NCI-H187 (cell line): ENCODE measurements at places on chromosomes 4 and X.

- no peak for DNase-seq
These were observed 71.3 kb upstream of the LDB2 start for GRCh38 chr4:16969696-16970135.

DNA sequence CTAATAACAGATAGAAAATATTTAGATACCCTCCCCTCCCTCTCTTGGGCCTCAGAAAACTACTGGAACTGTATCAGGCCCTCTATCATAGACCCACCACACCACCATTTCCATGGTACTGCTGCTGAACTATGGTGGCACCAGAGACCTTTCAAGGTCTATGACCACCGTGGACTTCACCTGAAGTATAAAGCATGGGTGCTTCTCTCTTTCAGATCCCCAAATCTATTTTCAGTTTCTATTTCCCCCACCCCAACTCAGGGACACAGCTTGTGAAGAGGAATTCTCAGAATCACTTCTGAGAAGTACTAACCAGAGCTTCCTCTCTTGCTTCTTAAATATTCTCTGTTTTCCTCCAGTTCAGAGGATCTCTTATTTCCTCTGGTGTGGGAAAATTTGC is 840.8 kb upstream of the HTR2C start:
- DNase-seq = no peak

GRCh38 chr4:118344801-118345200 is 8.0 kb downstream of the PRSS12 start:
- no peak for DNase-seq

GRCh38 chr4:15234116-15234855 is 193.5 kb upstream of the C1QTNF7 start:
- no peak for DNase-seq

DNA sequence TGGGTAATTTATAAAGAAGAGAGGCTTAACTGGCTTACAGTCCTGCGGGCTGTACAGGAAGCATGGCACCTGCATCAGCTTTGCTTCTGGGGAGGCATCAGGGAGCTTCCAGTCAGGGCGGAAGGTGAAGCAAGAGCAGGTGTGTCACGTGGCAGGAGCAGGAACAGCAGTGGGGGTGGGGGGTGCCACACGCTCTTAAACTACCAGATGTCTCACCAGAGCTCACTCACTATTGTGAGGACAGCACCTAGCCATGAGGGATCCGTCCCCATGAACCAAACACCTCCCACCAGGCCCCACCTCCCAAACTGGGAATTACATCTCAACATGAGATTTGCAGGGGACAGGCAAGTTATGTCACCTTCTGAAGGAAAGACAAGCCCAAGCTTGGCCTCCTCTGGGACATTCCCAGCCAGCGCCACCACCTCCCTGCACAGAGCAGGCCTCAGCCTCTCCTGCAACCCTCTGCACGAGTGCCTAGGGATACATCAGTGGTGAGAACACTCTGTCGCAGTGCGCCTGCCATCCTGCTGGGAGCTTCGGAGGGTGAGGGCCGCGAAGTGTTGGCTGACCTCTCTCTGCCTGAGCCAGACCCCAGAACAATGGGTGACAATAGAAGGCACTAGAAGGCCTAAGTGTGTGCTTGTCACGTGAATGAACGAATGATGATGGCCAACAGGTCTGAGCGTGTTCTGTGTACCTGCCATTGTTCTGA is 244.3 kb downstream of the EVC2 start:
- no peak for DNase-seq

DNA sequence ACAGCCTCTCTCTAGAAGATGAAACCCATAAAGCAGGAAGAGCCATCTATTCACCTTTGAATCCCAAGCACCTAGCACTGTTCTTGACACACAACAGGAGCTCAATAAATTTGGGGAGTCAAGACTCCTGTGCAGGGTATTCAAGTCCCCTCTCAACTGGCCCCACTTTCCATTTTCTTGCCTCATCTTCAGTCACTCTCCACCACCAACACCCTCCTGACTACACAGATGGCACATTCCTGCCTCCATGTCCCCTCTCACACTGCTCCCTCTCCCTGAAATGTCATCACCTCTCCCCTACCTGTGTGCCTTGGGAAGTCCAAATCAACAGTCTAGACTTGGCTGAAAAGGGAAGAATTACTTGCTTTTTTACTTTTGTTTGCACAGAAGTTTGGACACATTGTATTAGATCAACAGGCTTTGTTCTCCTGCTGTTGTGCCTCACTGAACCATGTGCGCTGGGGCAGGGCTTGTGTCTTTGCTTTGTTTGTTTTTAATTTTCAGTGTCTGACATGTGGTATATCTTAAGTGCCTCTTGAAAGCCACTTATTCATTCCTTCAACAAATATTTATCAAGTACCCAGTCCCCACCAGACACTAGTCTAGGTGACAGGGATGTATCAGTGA is 85.1 kb downstream of the APBB2 start:
- no peak for DNase-seq

- no peak for DNase-seq
These were observed 122.5 kb downstream of the PTTG2 start for GRCh38 chr4:38082424-38083385.

DNA sequence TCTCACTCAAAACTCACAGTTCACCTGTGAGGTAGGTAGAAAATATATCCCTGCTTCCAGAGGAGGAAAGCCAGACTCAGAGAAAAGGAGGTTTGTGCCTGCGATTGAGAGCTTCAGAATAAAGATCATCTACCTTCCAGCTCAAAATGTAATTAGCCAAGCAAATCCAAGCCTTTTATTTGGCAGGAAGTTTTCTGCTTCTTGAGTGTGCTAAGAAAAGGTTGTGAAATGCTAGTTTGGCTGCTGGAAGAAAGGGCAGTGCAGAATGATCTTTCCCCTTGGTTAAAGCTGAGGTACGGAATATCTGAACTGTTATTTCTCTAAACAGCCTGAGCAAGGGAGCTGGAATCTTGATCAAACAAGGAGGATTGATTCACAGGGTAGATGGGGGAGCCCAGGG is 59.7 kb upstream of the VCX3B start:
- no peak for DNase-seq

- no peak for DNase-seq
These were observed 50.7 kb downstream of the THAP9 start for GRCh38 chr4:82951196-82951595.

DNA sequence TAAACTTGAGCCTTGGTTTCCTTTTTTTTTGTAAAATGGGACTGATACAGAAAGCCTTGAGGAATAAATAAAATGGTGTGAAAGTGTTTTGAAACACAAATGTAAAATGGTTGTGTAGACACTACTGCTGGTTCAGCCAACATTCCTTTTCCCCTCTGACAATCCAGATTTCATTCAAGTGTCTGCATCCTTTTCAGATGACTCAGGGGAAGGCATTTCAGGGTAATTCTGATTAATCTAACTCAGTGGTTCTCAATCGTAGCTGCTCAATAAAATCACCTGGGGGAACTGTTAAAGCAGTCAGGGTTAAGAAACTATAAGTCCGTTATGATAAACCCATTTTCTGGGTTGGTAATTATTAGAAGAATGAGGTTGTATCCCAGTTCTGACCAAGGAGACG is 4.6 kb downstream of the ARHGAP10 start:
- DNase-seq = no peak

DNA sequence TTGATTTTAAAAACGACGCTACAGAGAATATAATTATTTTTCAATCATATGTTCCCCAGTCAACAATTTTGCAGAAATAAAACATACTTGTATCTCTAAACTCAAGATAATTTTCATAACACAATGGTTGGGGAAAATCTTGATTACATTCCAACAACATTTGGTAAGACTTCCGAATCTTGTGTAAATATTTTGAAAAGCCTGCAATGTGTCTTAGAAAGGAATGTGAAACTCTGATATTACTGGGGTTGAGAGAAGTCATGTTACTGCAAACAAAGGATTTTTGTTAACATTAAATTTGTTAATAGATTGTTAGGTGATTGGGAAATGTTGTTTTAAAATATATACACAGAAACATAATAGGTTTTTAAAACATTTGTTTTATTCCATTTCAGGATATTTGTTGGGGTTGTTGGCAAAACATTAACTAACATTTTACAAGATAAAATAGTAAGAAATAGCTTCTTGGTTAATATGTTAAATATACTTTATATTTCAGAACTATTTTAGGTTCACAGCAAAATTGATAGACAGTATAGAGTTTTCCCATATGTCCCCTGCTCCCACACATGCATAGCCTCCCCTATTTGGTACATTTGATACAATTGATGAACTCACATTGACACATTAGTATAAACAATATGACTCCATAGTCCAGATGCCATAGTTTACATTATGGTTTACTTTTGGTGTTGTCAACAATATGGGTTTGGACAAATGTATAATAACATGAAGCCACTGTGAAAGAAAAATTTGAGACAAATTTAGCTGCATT is 218.6 kb upstream of the FAM47A start:
- DNase-seq = no peak

- DNase-seq = no peak
These were observed 31.5 kb upstream of the GLRA3 start for GRCh38 chr4:174860588-174860987.
